ENCODE measurements at places on chromosomes 1 and 21.

DNA sequence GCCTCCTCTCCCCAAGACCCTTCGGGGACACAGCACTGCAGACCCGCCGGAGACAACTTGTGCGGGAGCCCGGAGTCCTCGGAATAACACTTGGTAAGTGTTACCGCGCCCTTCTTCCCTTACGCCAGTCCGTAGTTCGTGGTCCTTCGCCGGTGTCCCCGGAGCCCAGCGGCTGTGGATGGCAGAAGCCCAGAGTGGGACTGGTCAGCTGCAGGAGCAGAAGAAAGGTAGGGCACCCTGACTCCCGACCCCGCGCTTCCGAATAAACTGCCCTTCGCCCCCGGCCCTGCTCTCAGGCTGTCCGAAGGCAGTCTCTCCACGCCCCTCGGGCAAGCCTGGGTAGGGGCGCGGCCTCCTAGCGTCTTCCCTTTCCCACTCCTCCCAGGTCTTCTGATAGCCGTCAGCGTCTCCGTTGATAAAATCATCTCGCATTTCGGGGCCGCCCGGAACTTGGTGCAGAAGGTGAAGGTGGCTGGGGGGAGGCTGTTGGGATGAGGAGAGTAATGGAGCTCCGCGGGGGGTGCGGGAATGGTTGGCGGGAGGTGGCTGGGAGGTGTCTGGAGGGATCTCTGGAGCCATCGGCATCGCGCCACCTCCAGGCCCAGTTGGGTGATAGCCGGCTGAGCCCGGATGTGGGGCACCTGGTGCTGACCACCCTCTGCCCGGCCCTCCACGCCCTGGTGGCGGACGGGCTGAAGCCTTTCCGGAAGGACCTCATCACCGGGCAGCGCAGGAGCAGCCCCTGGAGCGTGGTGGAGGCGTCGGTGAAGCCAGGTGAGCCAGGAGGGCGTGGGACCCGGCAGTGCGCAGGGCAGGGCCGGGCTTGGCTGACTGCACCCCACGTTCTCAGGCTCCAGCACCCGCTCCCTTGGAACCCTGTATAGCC is 4.3 kb downstream of the RUSC1 start:
- DNase-seq = peak; percentile 23

GRCh38 chr1:10302416-10302815 is 92.0 kb downstream of the KIF1B start:
- DNase-seq = no peak

GRCh38 chr1:115547696-115548095 is 94.1 kb upstream of the VANGL1 start:
- DNase-seq = peak; percentile 10

- DNase-seq = peak; percentile 31
Measured at GRCh38 chr1:200410566-200410878, 686 bp upstream of the ZNF281 start.

DNA sequence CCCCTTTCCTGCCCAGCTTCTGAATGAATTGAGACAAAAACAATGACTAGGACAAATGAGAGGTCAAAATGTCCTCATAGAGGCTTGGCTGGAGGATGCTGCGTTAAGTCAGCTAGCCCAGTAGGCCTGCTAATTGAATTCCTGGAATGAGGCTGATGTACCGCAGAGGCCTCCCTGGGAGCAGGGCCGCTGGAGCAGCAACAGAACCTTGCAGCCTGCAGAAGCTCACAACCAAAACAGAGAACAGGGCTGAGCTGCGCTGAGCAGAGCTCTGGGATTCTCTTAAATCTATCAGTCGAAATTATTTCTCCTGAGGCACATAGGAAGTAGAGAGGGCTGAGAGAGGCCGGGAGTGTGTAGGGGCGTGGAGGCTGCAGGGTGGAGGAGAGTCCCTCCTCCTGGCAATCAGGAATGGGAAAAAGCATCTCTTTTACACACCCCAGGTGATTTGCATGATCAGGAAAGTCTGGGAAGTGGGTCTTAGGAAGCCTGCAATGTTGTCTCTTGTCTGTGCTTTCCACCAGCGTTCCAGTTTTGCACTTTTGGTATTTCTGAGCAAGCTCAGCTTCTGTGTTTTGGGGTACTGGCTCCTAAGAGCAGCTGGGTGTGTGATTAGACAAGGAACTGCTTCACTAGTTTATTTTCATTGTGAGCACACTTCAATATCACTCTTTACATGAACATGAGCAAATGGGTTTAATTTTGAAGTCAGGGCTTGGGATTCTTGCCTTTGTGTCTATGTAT is 66.5 kb downstream of the RYR2 start:
- no peak for DNase-seq

DNA sequence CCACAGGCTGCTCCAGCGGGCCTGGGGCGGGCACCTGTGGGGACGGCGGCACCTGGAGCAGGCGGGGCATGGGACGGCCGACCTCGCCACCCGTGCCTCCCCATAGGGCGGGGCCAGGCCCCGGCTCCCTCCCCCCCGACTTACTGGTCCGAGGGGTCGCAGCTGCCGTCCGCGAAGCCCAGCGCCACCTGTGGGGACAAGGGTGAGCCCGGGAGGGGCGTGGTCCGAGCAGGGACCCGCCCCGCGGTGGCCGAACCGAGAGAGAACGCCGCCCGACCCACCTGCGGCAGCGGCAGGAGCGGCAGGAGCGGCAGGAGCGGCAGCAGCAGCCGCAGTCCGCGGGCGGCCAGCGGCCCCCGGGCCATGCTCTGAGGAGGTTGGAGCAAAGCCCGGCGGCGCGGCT is at the start of gene TMEM52:
Gene TMEM52 (minus strand): TSS at position 379 of the 403 bp plus-strand sequence. CDS start 14 bp downstream, at position 365.
- no peak for DNase-seq

DNA sequence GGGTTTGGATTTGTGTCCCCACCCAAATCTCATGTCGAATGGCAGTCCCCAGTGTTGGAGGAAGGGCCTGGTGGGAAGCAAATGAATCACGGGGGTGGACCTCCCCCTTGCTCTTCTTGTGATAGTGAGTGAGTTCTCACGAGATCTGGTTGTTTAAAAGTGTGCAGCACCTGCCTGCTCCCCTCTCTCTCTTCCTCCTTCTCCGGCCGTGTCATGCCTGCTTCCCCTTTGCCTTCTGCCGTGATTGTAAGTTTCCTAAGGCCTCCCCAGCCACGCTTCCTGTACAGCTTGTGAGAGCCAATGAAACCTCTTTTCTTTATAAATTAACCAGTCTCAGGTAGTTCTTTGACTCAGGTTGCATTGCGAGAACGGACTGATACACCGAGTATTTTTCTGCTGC is 15.9 kb downstream of the CLDN14 start:
- peak; percentile 57 for DNase-seq

GRCh38 chr21:17513214-17514123 is 626 bp downstream of the CXADR start:
- DNase-seq = no peak

DNA sequence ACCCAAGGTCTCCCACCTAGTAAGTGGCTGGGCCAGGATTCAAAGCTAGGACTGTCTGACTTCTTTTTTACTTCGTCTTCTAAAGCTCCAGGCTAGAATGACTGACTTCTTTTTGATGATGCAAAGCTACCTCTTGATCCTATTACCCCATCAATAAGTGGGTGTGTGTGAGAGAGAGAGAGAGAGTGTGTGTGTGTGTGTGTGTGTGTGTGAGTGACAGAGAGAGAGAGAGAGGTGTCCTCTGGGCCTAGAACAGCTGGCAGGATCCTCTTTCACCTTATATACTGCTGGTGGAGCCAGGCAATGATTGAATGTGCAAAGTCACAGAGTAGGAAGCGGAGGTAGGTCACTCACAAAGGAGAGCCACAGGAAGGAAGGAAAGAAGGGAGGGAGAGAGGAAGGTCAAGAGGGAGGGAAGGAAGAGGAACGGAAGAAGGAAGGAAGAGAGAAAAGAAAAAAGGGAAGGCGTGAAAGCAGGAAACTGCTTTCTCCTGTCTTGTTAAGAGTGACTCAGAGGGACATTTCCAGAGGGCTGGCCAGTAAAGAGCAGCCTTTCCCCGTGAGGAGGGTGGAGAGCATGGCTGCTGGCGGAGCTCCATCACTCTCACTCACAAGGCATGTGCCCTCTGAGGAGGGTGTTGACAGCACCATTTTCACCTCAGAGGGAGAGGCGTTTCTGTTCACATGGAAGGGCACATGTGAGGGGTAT is 68.9 kb downstream of the CDC7 start:
- DNase-seq = no peak

- peak; percentile 59 for DNase-seq
Measured at GRCh38 chr1:167121375-167122120, 27.7 kb downstream of the STYXL2 start.

GRCh38 chr1:22426781-22427180 is 24.9 kb upstream of the ZBTB40 start:
- no peak for DNase-seq

GRCh38 chr1:63122079-63122478 is 200.3 kb upstream of the FOXD3 start:
- DNase-seq = peak; percentile 61
